Activated CD4-positive, alpha-beta T cell treated with anti-CD3 and anti-CD28 coated beads, Interleukin-2, amount 50 U/mL, for 24 hours (primary cell): ENCODE measurements at places on chromosomes 1 and 21.
A peak's percentile ranks its signal among the peaks of the same experiment; 100 is the strongest.

DNA sequence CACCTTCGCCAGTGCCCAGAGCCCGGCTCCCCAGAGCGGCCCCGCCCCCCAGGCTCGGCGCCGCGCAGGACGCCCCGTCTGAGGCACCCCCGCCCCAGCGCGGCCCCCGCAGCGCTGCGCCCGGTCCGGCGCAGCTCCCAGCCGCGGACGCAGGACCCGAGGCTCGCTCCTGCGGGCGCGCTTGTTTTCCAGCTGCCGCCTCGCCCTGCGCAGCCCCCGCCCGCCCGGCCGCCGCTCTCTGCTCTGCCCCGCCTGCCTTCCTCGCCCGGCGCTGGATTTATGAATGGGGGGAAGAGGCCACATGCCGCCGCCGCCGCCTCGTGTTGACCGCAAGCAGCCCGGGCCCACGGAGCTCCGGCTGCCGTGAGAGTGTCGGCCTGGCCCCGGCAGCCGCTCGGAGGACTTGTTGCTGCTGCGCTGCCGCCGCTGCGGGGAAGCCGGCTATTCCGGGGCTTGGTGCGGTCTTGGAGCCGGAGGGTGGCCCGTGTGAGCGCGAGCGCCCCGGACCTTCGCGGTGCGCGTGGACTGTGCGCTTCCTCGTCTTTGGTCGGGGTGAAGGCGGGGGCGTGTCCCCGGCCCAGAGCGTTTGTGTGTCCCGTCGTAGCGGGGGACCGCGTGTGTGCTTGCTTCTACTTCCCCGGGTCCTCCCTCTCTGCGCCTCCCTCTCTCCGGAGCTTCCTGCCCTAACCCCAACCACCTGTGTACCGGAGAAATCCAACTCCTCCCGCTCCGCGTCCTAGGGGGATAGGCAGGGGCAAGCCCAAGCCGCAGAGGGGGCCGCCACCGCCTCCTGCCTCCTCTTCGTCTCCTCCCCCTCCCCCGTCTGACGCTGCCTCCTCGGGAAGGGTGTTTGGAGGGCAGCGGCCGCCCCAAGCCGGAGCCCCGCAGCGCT is 736 bp downstream of the KCNC4 start:
- peak; percentile 18 for DNase-seq

DNA sequence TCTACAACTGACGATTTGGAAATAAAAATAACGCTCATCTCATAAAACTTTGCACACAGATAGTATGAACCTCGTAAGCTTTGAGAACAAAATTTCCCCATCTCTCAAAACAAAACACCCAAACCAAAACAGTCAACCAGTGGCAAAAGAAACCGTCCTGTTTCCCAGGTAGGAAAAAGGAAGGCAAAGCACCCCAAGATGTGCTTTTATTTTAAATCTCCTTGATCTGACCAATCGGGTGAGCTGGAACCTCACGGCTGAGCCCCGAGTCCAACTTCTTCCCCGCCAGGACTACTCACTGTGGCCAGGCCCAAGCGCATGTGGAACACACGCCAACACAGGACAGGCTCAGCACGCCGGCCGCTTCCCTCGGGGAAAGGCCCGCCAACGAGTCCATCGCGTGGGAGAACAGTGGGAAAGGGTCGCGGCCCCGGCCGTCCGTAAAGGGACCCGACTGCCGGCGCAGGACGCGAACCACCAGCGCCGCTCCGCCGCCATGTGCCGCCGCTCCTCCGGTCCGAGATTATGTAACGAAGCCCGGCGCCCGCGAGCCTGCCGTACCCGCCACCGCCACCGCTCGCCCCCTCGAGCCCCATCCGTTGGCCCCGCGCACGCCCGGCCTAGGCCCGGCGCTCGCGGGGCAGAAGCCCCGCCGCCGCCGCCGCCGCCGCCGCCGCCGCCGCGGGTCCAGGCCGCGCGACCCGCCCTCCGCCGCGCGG is 759 bp downstream of the AHCTF1 start:
- peak; percentile 24 for DNase-seq

DNA sequence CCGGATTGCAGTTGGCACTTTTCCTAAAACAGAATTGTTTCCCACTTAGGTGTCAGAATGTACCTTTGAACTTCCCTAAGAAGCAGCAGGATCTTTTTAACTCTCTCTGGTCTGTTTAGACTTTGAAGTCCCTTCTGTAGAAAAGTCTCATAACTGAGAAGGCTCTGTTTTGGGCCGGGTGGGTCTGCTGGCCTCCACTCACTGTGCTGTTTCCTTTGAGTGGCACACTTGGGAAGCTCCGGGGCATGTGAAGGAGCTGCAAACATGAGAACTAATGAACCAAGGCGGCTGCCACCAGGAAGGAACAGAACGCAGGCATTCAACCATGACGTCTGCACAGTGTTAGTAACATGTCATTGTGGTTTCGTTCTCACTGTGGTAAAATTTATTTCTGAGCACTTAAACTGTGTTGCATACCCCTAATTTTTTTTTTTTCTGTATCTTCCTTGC is 19.5 kb upstream of the NCMAP start:
- peak; percentile 75 for DNase-seq

DNA sequence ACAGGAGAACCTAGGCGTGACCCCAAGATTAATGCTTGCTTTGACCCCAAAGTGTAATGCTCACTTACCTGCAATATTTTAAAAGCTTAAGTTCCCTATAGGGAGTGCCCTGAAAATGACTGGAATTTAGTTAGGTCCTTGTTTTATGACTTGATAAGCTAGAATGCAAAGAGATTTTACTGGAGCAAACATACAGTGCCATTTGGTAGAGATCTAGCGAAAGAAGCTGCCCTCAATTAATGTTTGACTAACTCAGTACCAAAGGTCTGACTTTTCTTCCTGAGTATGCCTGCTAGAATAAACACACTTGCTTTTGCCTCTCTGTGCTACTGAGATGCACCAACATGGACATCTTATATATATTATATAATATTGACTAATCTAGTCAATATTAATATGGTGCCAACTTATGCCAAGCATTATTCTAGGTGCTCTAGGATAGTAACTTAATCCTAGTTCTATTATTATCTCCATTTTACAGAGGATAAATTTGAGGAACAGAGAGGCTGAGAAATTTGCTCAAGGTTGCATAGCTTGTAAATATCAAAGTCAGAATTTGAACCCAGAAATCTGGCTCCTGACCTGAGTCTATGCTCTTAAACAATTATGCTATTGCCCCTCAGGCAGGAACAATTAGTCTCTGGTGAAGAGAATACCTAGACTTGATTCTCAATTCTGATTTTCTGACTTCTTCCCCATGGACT is 18.2 kb downstream of the S100A10 start:
- DNase-seq = no peak

- no peak for DNase-seq
Measured at GRCh38 chr1:158126425-158126824, 54.3 kb upstream of the CD1D start.

DNA sequence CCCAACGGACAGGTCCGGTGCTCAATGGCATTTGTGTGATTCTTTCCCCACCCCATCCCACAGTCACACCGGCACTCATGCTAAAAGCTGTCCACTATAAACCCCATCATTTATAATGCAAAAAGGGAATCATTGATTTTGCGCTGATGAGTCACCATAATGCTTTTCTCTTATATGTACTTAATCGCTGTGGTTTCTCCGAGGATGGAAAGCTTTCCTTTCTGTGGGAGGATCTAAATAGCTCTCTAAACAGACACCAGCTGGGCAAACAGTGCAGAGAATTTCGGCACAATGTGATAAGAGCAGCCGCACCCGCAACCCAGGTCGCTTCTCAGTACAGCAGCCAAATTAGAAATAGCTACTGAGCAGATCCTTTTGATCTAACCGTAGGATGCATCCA is 85.6 kb downstream of the SETD4 start:
- no peak for DNase-seq

GRCh38 chr1:49864581-49864980 is 159.2 kb downstream of the AGBL4 start:
- no peak for DNase-seq

DNA sequence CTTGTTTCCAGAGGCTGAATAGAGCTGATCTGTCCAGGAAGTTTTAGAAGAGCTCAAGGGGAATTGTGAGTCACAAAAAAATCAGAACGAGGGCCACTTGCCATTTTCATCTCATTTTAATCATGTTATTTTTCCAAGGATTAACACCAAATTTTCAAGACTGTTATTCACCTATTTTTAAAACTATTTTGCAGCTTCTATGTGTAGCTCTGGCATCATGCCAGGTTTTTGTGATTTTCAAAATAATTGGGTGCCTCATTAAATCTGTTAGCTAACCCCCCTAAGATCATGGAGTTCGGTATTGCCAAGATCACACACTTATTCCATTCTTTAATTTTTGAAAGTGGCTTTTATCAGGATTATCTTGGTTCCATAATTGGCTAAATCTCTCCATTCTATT is 90.9 kb downstream of the RGS7 start:
- DNase-seq = no peak

DNA sequence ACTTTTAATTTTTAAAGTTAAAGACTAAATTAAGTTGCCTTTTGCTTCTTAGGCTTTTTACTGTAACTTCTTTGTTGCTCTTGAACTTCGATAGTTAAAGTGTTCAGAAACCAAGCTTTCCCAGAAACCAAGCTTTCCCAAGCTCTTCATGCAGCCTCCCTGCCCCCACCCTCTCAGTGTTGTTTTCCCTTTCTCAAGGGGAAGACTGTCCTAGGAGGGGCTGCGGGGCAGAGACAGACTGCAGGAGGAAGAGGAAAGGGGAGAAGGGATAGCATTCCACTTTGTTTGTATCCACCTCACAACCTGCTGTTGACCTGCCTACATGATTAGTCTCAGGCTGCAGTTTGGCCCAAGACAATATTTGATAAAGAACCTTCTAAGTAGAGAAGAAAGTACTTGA is 39.0 kb upstream of the DIPK1A start:
- DNase-seq = no peak

- DNase-seq = no peak
Measured at GRCh38 chr1:228064741-228065542, 17.6 kb upstream of the ARF1 start.

DNA sequence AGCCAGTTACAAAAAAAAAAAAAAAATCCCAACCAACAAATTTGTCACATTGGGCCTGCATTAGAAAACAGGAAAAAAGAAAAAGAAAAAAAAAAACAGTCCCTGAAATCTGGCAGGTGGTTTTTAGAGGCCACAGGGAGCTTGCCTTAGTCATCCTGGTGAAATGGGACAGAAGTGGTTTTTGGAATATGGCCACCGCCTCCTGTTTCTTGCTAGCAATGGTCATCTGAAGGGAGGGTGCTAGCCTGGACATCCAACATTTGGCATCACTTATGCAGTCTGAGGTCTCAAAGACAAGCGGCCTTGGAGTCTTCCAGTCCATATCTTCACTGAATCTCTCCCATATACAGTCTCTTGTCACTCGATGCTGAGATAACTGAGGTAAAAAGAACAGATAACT is 20.1 kb upstream of the NKAIN1 start:
- no peak for DNase-seq
